CD4-positive, alpha-beta T cell treated with Interleukin-4 for 4 hours (primary cell): ENCODE measurements at places on chromosomes 16 and 17.

DNA sequence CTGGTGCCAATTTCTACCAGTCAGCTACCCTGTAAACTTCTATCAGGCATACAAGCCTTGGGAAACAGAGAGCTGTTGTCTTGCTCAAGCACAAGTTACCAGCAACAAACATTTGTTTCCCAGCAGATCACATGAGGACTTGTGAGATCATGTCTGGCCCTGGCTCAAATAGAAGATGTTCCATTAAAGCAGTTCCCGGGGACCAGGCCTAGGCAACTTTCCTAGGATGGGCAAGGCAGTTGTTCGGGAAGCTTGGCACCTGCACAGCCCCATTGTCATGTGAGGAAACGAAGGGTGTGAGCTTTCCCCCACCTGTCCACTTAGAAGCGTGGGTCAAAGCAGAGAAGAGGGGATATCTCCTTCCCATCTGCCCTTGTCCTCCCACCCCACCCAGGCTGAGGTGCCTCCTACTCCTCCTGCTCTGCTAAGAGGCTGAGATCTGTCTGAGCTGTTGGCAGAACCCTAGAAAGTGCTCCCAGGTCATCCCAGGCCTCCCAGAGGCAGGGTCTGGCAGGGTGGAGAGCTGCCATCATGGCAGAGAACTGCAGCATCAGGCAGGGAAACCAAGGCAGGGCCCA lies 11.2 kb upstream of the SLC47A2 start:
- DNase-seq: no peak

DNA sequence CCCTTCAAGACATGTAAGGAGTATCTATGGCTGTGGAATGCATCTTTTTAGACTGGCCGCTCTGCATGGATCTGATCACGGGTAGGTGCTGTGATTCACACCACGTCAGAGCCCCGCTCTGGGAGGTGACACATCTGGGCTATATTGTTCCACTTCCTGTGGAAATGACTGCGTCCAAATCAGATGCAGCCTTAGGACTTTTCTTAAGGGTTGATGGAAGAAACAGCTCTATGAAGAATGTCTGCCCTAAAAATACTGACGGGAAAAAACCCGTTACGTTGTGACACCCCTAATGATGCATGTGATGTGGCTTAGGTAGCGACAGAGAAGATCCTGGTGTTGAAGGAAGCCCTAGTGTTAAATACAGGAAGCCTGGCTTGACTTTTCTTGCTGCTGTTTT lies 12.2 kb downstream of the BANP start:
- DNase-seq: peak; percentile 57

DNA sequence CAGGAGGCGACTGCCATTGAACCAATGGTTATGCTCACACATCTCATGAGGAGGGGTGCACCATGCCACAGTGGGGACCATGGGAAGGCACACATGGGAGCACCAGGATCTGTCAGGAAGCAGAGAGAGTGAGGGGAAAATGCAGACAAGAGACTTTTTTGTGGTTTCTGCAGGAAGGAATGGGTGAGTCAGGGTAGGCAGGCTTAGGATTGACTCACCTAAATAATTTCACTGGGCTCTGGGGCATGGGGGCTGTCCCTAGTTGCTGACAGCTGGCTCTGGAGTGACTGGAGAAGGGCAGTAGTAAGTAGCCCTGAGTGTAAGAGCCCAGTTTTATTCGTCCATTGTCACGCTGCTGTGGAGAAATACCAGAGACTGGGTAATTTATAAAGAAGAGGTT lies 202.4 kb downstream of the AXIN2 start:
- no peak for DNase-seq

DNA sequence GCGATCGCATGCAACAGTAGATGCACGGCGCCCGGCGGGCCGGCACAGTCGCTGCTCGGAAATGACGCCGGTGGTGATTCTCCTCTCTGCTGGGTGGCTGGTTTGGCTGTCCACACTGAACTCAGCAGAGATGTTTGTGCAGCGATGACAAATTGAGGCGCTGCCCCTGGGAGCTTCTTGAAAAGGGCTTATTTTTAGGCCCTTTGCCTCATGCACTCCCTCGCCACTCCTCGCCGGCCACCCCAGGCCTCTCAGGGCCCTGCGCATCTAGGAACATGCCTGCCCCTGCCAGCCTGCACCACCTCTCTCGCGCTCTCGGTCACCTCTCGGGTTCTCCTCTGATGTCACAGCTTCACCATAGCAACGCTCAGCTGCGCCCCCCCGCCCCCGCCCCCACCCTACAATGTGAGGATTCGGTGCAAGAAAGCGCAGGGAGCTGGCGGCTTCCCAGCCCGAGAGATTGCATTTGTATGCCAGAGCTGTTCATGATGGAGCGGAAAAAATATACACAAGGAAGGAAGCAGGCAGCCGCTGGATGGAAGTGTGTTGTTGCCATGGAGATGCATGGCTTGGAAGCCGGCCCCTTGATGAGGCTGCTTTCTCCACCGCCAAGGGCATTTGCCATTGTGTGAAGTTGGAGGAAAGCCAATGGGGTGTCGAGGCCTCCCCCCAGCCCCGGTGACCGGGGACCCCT lies 81.3 kb upstream of the PLCG2 start:
- DNase-seq: no peak

DNA sequence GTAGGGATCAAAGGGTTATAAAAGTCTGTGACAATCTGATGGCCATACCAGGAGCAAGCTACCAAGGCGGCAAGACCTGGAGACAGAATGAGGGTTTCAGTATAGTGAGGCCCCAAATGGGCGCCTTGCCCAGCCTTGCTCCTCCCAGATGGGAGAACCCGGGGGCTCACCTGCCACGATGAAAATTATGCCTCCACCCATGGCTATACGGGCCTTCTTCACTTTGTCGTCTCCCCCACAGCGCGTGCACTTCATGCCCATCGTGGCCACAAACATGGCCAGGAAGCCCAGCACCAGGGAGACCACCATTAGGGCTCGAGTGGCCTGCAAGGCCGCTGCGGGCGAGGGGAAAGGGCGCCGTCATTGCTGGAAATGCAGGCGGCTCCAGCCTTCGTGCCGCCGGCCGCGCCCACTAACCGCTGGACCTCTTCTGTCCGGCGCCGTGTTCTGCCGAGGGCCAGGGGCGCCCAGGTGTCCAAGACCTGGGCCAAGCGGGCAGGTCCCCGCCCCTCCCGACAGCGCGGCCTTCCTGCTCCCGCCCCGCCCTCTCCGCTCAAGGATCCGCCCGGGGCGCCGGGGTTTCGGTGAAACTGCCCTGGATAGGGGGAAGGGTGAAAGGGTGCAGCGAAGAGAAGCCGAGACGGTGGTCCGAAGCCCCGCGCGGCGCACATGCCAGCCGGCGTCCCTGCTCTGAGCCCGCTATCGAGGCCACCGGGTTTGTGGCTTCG lies 1.5 kb downstream of the CLDN7 start:
- no peak for DNase-seq

GRCh38 chr17:40345994-40346764 lies 18.4 kb downstream of the GJD3 start:
- DNase-seq: no peak

GRCh38 chr17:82346342-82347300 lies 12.4 kb upstream of the TEX19 start:
- no peak for DNase-seq

GRCh38 chr16:9761870-9762269 lies 420.4 kb downstream of the GRIN2A start:
- DNase-seq: no peak

DNA sequence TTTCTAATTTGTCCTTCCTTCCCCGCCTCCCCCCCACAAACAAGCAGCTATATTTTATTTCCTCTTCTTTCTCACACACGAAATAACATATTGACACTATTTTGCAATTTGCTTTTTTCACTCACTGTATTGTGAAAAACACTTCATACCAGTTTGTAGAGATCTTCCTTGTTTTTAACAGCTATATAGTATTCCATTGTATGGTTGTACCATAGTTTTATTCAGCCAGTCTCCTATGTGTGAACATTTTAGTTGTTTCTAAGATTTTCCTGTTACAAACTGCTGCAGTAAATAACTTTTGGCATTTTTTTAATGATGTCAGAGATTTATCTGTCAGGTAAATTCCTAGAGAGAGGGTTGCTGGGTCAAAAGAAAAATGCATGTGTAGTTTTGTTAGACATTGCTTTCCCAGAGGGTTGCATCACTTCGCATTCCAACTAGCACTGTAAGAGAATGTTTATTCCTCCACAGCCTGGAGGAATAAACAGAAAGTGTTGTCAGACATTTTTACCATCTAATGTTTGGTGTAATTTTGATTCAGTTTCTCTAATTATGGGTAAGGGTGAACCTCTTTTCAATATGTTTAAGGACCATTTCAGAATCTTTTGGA lies 101.2 kb downstream of the MRTFB start:
- DNase-seq: no peak

DNA sequence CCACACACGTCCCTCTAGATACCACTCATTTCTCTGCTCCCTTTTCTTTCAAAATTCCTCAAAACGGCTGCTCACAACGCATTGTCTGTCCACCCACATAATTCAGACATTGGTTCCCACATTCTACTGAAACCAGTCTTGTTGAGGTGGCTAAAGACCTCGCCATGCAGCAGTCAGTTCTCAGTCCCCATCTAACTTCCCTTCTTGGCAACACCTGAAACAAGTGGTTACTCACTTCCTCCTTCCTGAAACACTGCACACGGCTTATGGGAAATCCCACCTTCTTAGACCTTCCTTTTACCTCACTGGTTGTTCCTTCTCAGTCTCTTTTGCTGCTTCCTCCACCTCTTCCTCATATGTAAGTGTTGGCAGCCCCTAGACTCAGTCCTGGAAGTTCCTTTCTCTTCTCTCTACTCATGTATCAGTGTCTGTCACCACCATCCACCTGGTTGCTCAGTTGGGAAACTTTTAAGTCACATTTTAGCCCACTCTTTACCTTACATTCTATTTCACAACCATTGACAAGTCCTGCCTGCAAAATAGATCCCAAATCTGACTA lies 277.1 kb downstream of the CEP112 start:
- DNase-seq: no peak

- no peak for DNase-seq
These were observed 45.3 kb upstream of the HS3ST3A1 start for GRCh38 chr17:13646969-13647542.

GRCh38 chr16:68298907-68299561 lies 11.7 kb downstream of the SLC7A6OS start:
- DNase-seq: no peak

GRCh38 chr16:89363621-89364393 lies 126.6 kb downstream of the ANKRD11 start:
- DNase-seq: peak; percentile 65

DNA sequence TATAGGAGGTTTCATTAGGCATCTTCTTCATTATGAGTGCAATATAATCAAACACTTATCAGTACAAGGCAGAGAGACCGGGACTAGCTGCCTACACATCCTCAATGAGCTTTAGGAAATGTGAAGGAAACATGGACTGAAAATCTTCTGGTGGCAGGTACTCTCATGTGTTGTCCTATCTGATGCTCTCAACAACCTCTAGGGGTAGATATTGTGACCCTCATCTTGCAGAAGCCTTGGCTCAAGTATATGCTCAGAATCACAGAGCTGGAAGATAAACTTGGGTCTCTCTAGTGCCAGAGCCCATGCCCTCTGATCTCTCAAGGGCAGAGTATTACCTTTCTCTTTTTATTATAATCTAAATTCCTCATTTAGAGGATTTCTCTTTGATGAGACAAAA lies 181.6 kb upstream of the C17orf78 start:
- DNase-seq: no peak

DNA sequence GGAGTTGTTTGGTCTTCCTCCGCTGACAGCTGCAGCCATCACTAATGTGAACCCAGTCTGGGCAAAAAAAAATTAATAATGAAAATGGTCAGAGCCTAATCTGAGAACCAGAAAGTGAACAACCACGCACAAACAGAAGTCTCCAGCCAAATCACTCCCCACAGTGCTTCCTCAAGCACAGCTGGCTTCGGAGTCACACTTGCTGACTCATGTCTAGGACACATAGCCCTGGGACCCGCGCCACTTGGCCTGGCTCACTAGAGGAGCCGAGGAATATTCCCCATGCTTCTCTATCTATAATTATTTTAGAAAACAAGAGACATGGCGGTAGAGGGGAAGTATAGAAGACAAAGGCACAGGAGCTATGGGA lies 109.1 kb downstream of the ZFHX3 start:
- DNase-seq: no peak

DNA sequence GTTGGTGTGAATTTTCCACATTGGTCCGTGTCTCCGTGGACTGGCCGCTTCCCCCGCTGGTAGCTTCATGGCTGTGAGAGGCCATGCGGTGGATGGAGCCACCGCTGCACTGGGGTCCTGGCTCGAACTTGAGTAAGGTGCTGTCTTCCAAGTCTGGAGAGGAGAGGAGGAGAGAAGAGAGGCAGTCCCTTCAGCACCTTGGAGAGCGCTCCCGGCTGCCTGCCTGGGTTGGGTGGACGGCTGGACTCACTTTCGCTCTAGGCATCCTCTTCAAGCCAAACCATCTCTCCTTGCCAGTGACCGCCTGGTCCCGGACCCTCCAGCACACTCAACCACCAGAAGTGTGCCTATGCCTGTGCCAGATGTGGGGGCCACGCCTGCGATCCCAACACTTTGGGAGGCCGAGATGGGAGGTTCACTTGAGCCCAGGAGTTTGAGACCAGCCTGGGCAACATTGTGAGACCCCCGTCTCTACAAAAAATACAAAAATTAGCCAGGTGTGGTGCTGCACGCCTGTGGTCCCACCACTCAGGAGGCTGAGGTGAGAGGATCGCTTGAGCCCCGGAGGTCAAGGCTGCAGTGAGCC lies 6.2 kb downstream of the JPH3 start:
- DNase-seq: no peak

DNA sequence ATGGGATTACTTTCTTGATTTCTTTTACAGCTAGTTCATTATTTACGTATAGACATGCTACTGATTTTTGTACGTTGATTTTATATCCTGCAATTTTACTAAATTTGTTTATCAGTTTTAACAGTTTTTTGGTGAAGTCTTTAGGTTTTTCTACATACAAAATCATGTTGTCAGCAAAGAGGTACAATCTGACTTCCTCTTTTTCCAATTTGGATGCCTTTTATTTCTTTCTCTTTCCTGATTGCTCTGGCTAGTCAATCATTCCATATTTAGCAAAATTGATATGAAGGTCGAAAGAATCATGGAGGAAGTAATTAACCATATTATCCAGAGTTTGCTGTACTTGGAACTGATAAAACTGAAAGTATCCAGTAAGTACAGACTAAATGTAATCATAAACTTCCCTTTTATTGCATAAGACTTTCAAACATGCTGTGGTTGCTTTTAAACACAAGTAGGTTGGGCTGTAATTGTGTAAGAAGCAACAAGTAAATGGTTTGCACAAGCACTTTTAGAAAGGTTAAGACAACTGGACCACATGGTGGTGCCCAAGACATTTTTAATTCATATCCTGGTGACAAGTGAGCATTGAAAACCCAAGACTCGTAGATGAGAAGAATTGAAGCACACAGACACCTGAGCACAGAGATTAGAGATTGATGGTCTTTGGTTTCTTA lies 8.4 kb downstream of the GDE1 start:
- DNase-seq: no peak

GRCh38 chr17:59888145-59888750 lies 4.5 kb downstream of the TUBD1 start:
- no peak for DNase-seq

- no peak for DNase-seq
These were observed 76.5 kb downstream of the GPRC5B start for GRCh38 chr16:19808061-19808641.
